T47D (cell line): ENCODE measurements at places on chromosomes 11 and 22.

DNA sequence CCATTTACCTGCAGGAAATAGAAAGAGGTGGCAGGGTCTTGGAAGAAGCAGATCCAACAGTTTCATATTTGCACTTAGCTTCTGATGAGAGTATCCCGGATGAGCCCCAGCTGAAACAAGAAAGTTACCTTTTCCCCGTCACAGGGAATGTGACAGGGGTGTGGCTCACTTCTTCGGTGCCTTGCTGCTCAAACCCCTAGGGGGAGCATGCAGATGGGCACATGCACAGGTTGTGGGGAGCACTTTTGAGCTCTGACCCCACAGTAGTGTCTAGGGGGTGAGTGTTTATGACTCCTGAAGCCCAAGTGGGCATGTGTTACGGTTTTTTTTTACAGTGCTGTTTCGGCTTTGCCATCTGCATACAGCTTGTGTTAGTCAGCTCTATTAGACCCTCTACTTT lies 1221.0 kb downstream of the JRKL start:
- DNase-seq: peak; percentile 48

DNA sequence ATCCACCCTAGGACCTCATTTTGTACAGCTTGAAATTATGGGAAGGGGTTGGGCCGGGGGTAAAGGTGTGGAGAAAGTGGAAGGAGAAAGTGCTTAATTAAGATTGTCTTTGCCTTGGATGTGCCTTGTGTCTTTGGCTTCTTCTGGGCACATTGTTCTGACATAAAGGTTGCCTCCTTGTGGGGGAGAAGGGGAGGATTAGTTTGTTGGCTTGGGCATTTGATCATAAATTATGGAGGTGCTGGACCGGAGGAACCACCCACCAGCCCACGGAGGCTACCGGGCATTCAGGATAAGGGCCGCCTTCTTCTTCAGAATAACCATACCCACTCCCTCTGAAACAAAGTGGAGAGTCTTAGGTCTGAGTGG lies 1.3 kb downstream of the PAFAH1B2 start:
- peak; percentile 75 for DNase-seq

DNA sequence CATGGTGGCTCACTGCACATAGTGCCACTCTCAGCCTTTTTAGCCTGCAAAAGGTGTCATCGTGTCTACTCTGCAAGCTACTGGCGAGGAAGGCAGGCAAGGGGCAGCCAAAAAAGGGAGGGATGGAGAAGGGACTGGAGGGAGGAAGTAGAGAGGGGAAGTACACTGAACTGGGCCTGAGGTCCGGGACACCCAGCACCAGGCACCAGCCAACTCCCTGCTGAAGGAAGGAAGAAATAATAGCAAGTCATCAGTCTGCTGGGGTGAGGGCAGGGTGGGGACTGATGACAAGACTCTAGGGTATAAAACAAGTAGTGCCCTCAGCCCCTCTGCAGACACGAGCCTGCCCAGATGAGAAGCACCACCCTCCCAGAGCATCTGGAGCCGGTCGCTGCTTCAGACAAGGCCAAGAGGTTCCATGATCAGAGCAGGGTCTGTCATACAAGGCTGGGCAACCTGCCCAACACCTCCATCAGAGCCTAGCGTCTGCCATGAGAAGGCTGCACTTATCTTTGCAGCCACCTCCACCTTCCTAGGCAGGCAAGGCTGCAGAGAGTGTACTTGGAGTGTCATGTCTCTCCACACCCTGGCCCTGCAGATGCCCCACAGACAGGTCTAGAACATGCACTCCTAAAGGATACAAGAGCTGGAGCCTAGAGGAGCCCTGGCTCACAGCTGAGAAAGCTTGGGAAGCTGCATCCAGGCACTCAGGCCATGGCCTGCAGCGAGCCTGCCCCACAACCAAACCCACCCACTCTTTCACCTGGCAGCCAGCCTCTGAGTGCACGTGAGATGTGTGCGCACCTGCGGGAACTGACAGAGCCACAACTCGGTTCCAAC lies 9.0 kb upstream of the COMT start:
- DNase-seq: no peak

GRCh38 chr11:134725716-134726639 lies 313.9 kb upstream of the B3GAT1 start:
- peak; percentile 94 for DNase-seq

DNA sequence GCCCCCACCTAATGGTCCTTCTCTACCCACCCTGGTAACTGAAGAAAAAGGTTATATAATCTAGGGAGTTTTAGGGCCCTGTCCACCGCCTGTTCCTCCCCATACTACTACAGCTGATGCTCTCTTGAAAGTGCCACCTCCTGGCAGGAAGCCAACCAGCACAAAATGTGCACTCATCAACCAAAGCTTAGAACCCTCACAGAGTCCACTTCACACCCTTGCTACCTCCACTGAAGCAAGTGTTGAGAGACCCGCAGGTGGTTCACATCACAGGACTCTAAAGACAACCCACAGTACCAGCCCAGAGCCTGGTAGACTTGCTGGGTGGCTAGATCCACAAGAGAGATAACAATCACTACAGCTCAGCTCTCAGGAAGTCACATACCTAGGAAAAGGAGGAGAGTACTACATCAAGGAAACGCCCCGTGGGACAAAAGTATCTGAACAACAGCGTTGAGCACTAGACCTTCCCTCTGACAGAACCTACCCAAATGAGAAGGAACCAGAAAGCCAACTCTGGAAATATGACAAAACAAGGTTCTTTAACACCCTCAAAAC lies 17.5 kb upstream of the OR10W1 start:
- DNase-seq: no peak

GRCh38 chr11:43699870-43700269 lies 19.3 kb downstream of the HSD17B12 start:
- DNase-seq: no peak

DNA sequence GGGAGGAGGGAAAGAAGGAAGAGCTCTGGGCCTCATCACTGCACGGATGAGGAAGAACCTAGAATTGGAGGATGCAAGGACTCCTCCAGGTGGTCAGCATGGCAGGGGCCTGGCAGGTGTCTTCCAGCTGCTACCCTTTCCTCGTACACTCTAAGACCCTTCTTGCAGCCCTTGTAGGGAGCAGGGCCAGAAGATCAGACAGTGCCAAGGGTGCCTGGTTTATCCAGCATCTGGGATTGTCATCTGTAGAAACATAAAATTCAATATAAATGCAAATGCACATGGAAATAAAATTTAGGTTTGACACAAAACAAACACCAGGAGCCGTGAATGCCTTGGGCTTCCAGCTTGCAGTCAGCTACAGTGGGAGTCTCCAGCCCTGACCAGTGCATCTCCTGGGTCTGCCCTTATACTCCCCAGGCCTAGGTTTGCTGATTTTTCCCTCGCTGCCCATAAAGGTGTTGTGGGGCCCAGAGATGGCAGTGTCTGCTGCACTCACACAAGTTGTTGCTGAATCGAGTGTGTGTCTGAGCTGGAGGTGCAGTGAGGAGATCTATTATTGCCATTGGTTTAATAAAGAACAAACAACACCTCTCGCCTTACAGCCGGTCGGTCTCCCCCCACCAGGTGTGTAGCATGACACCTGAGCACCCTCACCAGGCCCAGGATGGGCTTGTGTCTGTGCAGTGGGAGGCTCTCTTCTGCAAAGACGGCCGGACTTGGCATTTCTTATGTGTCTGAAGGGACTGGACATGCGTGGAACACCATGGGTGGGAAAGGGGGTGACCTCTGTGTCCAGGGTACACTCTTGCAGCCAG lies 87.1 kb downstream of the BCR start:
- no peak for DNase-seq

DNA sequence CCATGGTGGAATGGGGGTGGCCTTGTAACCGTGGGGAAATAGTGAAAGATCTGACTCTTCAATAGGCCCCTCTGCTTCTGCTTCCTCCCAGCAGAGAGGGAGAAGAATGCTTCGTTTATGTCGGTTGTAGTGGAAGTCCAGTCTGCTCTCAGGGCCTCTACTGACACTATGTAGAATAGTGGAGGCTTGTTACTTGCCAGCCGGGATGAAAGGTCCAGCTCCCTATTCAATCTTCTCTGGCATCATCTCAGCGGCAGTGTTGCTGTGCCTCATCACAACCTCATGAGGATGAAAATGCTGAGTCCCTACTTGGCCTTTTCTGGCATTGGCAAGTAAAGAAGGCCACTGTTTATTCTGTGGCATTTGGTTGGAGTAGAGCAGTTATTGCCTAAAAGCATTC lies 820.9 kb upstream of the TENM4 start:
- no peak for DNase-seq

GRCh38 chr11:35419830-35420333 lies 524 bp upstream of the SLC1A2 start:
- no peak for DNase-seq
